ENCODE measurements at places on chromosomes 2 and 18.
A peak's percentile ranks its signal among the peaks of the same experiment; 100 is the strongest.

DNA sequence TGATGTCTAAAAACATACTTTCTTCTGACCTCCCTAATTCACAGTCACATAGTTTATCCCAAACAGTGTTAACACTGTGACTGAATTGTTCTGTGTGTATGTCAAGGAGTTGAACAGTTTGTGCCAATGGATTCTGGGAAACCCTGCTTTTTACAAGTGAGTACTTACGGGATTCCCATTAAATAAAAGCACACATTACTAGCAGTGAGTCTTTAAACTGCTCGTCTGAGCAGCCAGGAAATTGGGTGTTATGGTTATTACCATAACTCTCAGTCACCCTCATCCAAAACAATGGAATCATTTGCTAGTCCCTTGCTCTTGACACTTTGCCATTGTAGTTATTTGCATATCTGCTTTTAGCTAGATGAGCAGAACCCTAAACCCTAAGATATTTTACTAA, 209.1 kb downstream of the ZNF385B start:
- no peak for DNase-seq

GRCh38 chr2:25957743-25958142, 24.6 kb downstream of the KIF3C start:
- DNase-seq: no peak

DNA sequence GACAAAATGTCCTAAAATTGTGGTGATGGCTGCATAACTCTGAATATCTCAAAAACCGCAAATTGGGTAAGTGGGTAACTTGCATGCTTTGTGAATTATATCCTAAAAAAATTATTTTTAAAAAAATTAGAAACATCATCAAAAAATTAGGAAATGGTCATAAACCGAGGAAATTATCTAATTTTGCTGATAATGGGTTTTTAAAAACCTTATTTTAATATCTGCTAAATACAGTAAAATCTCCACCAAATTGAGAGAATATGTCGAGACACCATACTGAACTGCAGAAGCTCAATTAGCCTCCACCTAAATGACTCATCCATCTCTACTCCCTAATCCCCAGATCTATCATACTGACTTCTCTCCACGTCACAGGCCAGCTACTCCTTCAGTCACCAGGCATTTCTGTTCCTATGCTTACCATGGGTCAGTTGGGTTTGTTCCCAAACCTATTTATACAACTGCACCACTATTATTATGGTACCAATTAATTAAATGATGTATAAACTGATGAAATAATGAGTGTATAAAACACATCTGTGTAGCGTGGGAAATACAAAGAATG, 36.1 kb downstream of the SPIRE1 start:
- peak; percentile 70 for DNase-seq

DNA sequence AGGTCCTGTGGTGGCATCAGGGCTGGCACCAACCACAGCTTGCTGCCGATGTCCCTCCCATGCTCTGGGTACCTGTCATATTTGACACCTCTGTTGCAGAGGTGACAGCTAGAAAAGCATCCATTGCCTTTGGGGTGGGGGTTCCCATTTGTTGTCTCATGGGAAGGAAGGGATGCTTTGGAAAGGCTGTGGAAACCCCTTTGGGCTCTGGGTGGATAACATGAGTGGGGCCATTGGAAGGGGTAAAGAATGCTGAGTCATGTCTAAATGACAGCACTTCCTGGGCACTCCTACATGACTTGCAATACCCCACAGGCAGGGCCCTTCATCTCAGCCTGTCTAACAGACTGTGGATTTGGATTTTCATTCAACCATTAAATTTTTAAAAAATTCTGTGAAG, 27.8 kb downstream of the CTIF start:
- DNase-seq: no peak

GRCh38 chr2:85578243-85579180, 1.1 kb downstream of the VAMP8 start:
- no peak for DNase-seq

GRCh38 chr2:205177546-205177945, 504.8 kb upstream of the NRP2 start:
- no peak for DNase-seq

- no peak for DNase-seq
Measured at GRCh38 chr2:240619506-240620148, 5.7 kb upstream of the GPR35 start.

GRCh38 chr2:207155516-207156444, 10.0 kb downstream of the KLF7 start:
- peak; percentile 2 for DNase-seq

Measured in fibroblast of lung (primary cell).